ENCODE measurements at places on chromosomes 11 and 22. TPM values are rescaled to one million over a fixed set of nuclear protein-coding genes. Genes with fewer than 3 reads are reported as not detected.
A peak's percentile ranks its signal among the peaks of the same experiment; 100 is the strongest.

MEI1 gene
- 9.2 TPM for total RNA-seq

ATL3 gene
- 17.8 TPM for total RNA-seq

DDX25 gene
- total RNA-seq = 0.80 TPM

OR2AG1 gene
- total RNA-seq = not detected

PTPRCAP gene
- 198 TPM for total RNA-seq

SIPA1 gene
- 51.9 TPM for total RNA-seq

GTSE1 gene
- 14.1 TPM for total RNA-seq

DNA sequence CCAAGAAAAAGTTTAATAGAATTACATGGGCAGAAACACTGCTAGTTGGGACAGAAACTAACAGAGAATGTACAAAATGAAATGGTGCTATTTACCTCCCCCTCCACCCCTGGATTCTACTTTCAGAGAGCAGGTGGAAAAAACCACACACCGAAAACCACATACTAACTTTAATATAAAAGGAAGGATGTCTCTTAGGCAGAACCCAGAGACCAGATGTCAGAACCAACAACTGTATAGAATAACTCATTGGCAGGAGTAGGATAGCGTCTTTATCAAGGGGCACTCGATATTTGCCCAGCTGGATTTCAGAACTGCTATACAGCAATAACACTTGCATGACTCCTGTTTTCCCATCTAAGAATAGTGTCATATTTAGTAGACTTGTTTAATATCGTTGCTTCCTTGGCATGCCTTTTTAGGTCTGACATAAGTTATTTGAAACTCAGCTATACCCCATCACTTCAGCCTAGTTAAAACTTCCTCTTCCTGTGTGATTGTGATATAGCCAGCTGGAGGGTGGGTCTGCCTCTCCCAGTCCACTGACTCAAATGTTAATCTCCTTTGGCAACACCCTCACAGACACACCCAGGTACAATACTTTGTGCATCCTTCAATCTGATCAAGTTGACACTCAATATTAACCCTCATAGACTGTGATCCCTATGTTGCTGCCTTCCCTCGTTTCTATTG is 1.2 kb downstream of the SLC22A25 start:
- no peaks in the 10 kb centered on the region for H3K27me3 ChIP-seq
- no peak overlapping the region for H3K27ac ChIP-seq
- H3K4me3 ChIP-seq = peak overlapping the region; percentile 14

GRCh38 chr11:122170815-122171475 is 54.9 kb upstream of the BLID start:
- no peaks in the 10 kb centered on the region for H3K4me1 ChIP-seq
- H3K27ac ChIP-seq = no peak overlapping the region
- no peaks in the 10 kb centered on the region for H3K27me3 ChIP-seq
- H3K4me3 ChIP-seq = no peak overlapping the region

DNA sequence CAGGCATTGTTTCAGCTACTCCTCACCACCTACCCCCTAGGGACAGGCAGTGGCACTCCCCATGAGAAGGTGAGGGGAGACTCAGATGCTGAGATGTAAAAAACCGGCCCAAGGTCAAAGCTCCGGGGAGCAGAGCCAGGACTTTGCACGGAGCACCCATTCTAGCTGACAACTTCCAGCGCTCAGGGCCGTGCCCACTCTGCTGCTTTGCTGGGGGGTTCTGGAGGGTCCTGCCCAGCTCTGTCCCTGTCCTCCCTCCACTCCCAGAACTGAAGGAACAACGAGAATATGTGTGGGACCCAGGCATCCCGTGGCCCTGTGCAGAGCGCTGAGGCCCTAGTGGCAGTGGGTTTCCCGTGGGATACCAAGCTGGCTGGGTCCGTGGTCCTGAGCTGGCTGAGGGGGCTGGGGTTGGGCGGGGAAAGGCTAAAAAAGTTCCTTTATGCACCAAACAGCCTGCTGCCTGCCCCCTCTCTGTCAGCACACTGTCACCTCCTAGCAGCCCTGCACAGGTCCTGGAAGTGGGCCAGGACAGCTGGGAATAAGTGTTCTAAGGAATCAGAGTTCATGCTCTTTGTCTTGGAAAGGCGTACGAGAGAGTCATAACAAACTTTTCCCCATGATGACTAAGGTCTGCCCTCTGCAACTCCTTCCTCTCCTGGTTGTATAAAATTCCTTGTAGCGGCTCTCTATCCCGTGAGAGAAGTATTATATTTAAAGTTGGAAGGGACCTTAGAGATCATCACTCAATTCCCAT is 1.9 kb downstream of the MS4A10 start:
- H3K27me3 ChIP-seq = peaks cover 2% of the 10 kb centered on the region
- no peak for DNase-seq
- H3K27ac ChIP-seq = no peak overlapping the region
- no peak overlapping the region for H3K4me3 ChIP-seq
- peaks cover 5% of the 10 kb centered on the region for H3K4me1 ChIP-seq

- no peak overlapping the region for H3K27ac ChIP-seq
- H3K27me3 ChIP-seq = no peaks in the 10 kb centered on the region
- no peaks in the 10 kb centered on the region for H3K4me1 ChIP-seq
- DNase-seq = no peak
Observed at GRCh38 chr11:110377434-110377833, 52.3 kb upstream of the FDX1 start.

GRCh38 chr11:256952-257737 is 20.4 kb downstream of the PSMD13 start:
- H3K27me3 ChIP-seq = no peaks in the 10 kb centered on the region
- no peak for DNase-seq
- H3K4me1 ChIP-seq = peaks cover 3% of the 10 kb centered on the region
- peaks cover 19% of the 10 kb centered on the region for H3K36me3 ChIP-seq
- no peak overlapping the region for H3K27ac ChIP-seq
- H3K4me3 ChIP-seq = no peak overlapping the region

- DNase-seq = no peak
- no peaks in the 10 kb centered on the region for H3K4me1 ChIP-seq
- H3K27me3 ChIP-seq = no peaks in the 10 kb centered on the region
- no peak overlapping the region for H3K4me3 ChIP-seq
- H3K36me3 ChIP-seq = no peaks in the 10 kb centered on the region
Observed at GRCh38 chr11:89361734-89362133, 129.4 kb downstream of the NOX4 start.

DNA sequence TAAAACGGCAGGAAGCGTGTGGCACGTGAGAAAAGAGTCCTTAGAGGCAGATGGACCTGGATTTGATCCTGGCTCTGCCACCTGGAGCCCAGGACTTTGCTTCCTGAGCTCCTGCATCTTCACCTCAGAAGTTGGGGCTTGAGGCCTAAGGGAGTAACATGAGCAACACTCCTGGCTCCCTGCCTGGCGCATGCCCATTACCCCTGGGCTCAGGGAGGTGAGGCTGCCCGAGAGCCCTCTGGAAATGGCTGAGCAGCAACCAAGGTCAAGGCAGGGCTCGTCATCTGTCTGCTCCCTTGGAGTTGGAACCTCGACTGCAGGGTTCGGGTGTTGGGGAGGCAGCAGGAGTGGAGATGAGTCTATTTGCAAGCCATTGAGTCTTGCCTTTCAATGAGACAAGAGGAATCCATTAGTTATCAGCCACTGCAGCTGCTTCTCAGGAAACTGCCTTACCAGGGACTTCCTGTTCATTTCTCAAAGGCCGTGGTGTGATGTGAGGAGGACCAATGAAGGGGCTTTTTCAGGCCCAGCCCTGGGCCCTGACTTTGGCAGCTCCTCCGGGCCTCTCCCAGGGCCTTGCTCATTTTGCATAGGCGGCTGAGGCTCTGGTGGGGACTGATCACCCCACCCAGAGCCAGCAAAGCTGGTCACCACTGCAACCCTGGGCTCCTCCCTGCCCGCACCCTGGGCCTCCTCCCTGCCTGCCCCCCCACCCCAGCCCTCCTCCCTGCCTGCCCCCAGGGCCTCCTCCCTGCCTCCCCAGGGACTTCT is 6.4 kb downstream of the FADS2 start:
- peak; percentile 88 for DNase-seq
- peak overlapping the region; percentile 92 for H3K27ac ChIP-seq
- peaks cover 39% of the 10 kb centered on the region for H3K4me1 ChIP-seq
- H3K27me3 ChIP-seq = no peaks in the 10 kb centered on the region

- DNase-seq = no peak
- no peak overlapping the region for H3K27ac ChIP-seq
- peaks cover 19% of the 10 kb centered on the region for H3K27me3 ChIP-seq
- H3K36me3 ChIP-seq = no peaks in the 10 kb centered on the region
- no peak overlapping the region for H3K4me3 ChIP-seq
- peaks cover 13% of the 10 kb centered on the region for H3K4me1 ChIP-seq
Observed at GRCh38 chr22:37431801-37432707, 4.8 kb upstream of the ELFN2 start.

DNA sequence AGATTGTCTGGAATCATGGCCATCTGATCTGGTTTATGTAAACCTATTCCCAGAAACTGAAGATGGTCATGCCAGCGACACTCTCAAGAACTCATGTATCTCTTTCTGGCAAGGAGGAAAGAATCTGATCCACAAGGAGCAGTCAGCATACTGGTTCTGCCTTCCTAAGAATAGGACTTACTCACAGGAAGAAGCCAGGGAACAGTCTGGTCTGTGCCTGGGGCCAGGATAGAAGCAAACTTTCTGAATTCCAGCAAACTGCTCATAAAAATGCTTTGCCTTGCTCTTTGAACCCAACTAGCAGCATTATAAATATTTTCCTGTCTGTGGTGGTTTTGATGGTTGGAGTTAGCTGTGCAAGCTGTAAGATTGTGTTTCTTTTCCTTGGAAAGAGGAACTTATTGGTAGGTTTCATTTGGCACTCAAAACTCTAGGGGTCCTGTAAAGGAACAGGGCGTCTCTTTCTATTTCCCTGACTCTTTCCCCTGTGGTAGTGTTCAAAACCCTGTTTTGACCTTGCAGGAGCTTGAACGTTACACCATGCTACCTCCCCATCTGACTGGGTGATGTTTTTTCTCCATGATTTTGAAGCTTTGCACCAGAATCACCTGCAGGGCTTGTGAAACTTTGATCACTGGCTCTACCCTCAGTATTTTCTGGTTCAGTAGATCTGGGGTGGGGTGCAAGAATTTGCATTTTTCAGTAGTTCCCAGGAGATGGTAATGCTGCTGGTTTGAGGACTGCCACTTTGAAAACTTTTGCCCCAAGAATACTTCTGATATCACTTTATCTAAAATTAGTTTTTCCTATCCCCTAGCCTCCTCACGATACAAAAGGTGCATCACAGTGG is 627.8 kb upstream of the ANO5 start:
- no peaks in the 10 kb centered on the region for H3K36me3 ChIP-seq
- H3K4me3 ChIP-seq = no peak overlapping the region
- no peak for DNase-seq
- no peaks in the 10 kb centered on the region for H3K27me3 ChIP-seq
- H3K27ac ChIP-seq = no peak overlapping the region

DNA sequence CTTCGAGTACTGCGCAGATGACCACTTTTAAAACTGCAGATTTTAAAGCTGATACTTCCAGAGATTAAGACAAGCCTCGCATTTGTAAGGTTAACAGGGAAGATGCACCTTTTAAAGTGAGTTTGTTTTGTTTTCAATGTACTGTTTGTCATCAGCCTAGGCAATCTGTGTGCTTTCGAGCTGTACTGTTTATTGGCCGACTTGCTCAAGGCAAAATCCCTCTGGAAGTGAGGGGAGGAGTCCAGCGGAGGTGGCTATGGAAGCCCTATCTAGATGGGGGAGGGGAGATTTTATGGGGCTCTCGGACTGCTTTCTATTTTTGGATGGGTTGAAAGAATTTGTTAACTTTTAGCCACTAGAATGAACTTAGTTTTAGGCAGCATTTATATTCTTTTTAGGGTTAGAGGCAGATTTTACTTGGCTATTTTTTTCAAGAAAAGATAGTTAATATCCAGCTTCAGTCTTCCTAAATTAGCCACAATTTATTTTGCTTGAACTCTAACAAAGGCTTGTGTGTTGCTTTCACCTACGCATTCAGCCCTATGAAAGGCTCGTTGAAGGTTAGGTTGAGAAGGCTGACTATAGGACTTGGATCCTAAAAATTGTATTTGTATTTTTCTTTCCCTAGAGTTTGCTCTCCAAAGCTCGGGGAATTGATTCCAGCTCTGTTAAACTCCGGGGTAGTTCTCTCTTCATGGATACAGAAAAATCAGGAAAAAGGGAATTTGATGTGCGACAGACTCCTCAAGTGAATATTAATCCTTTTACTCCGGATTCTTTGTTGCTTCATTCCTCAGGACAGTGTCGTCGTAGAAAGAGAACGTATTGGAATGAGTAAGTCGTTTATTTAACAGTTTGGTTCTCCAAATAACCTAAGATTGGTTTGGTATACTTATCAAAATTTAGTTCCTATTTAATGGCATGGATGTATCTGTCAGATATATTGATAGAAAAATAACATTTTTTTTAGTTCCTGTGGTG is 2.1 kb downstream of the WEE1 start:
- peaks cover 4% of the 10 kb centered on the region for H3K27me3 ChIP-seq
- peaks cover 32% of the 10 kb centered on the region for H3K36me3 ChIP-seq
- peaks cover 12% of the 10 kb centered on the region for H3K4me1 ChIP-seq
- peak overlapping the region; percentile 77 for H3K27ac ChIP-seq
- peak overlapping the region; percentile 88 for H3K4me3 ChIP-seq

DNA sequence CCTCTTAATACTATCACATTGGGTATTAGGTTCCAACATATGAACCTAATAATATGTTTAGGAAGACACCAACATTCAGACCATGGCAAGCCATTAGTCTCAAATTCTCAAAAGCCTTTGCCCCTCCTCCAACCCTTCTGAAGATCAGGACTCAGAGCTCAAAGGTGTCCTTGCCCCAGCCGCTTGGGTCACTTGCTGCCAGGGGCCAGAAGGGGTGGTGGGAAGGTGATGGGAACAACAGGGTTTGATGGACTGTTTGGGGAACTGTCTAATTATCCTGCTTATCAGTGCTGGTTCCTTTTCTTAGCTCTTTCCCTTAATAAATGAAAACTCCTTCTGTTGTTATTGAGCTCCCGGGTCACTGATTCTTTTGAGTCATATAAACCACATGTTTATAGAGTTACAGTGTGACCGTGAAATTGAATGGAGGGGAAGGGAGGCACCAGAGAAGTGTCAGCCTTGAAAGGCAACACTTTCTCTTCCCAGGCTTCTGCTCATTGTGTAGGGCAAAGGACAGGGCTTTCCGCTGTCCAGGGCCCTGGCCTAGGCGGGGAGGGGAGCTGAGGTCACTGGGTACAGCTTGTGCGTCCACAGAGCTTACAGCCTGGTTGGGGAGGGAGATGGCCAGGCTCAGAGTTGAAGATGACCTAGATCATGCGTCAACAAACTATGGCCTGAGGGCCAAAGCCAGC is 105.1 kb downstream of the FBXO7 start:
- H3K36me3 ChIP-seq = no peaks in the 10 kb centered on the region
- DNase-seq = no peak
- no peaks in the 10 kb centered on the region for H3K27me3 ChIP-seq
- no peak overlapping the region for H3K4me3 ChIP-seq
- H3K4me1 ChIP-seq = peaks cover 3% of the 10 kb centered on the region
